Heart right ventricle (tissue), 16 donors: ENCODE measurements at places on chromosomes 16 and 17. TPM values are rescaled to one million over a fixed set of nuclear protein-coding genes. Genes with fewer than 3 reads are reported as not detected.
A peak's percentile ranks its signal among the peaks of the same experiment; 100 is the strongest.

DNA sequence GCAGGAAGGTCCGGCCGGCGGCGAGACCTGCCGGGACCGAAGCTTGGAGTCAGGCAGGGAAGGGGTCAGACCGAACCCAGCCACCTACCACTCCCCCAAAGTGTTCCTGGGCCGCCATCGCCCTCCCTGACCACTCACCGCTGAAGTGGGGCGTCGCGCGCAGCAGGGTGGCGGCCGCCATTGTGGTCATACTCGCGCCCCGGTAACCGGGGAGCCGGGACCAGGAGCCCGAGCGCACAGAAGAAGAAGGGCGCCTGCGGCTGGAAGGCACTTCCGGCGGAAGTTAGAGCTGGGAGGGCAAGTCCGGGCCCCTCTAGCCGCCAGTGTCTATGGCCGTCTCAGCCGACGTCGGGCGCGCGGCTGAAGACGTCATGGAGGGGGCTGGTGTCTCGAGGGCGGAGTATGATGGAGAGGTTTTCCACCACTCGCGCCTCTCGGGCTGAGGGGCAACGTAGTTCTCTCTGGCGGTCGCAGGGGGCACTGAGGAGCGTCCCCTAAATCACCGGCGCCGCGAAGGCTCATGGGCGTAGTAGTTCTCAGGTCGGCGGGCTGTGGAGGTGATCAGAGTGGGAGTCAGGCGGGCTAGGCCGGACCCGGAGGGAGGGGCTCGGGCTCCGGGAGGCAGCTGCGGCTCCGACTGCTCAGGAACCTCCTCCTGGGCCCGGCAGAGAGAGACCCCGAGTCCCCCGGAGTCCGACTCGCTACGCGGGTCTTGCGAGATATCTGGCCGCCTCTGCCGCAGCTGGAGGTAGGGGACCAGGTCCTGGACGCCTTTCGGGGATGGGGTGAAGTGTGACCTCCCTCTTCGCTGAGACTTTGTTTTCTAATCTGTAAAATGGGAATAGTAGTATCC, at the start of gene TUFM:
Gene TUFM, minus strand, starts transcription at position 269 of the 853 bp plus-strand sequence. Its CDS starts 79 bp downstream, at position 190.
- H3K4me1 ChIP-seq = peaks cover 18% of the 10 kb centered on the region
- no peaks in the 10 kb centered on the region for H3K27me3 ChIP-seq
- H3K36me3 ChIP-seq = no peaks in the 10 kb centered on the region
- peak within 1 kb of the TSS; percentile 79 for H3K4me3 ChIP-seq
- peak within 1 kb of the TSS; percentile 87 for H3K27ac ChIP-seq

- H3K27ac ChIP-seq = no peak overlapping the region
- H3K4me3 ChIP-seq = no peak overlapping the region
- peaks cover 6% of the 10 kb centered on the region for H3K4me1 ChIP-seq
- no peak for DNase-seq
These were observed 437.8 kb downstream of the SLC39A11 start for GRCh38 chr17:72654706-72655105.

- no peak for DNase-seq
- H3K36me3 ChIP-seq = no peaks in the 10 kb centered on the region
- H3K27ac ChIP-seq = no peak overlapping the region
- H3K27me3 ChIP-seq = no peaks in the 10 kb centered on the region
These were observed 292.5 kb downstream of the RBFOX1 start for GRCh38 chr16:7624871-7625766.

- H3K36me3 ChIP-seq = peaks cover 70% of the 10 kb centered on the region
- no peak overlapping the region for H3K27ac ChIP-seq
- no peak overlapping the region for H3K4me3 ChIP-seq
- H3K27me3 ChIP-seq = no peaks in the 10 kb centered on the region
- DNase-seq = no peak
These were observed 26.6 kb downstream of the STH start for GRCh38 chr17:46025510-46026165.

- H3K27ac ChIP-seq = no peak overlapping the region
- no peak for DNase-seq
- H3K4me1 ChIP-seq = no peaks in the 10 kb centered on the region
- H3K27me3 ChIP-seq = no peaks in the 10 kb centered on the region
- no peaks in the 10 kb centered on the region for H3K36me3 ChIP-seq
These were observed 260.0 kb downstream of the HAPSTR1 start for GRCh38 chr16:9351440-9351839.

- no peak overlapping the region for H3K4me3 ChIP-seq
- H3K27me3 ChIP-seq = no peaks in the 10 kb centered on the region
- no peaks in the 10 kb centered on the region for H3K36me3 ChIP-seq
- H3K27ac ChIP-seq = no peak overlapping the region
- no peaks in the 10 kb centered on the region for H3K4me1 ChIP-seq
These were observed 49.4 kb downstream of the TNFRSF13B start for GRCh38 chr17:16922386-16923096.

DNA sequence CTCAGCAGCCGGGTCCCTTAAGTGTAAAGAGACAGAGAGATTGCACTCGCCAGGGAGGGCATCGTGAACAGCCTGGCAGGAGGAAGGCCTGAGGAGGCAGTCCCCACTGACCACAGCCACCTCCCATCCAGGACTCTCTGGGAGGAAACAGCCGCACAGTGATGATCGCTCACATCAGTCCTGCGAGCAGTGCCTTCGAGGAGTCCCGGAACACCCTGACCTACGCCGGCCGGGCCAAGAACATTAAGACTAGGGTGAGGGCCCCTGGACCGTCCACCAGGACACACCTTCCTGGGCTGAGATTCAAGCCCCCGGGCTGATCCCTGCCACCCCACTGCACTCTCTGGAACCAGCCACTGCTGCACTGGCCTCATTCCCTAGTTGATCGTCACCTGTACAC, 14.0 kb downstream of the BTBD17 start:
- no peak overlapping the region for H3K4me3 ChIP-seq
- H3K27ac ChIP-seq = no peak overlapping the region
- no peaks in the 10 kb centered on the region for H3K4me1 ChIP-seq
- peaks cover 26% of the 10 kb centered on the region for H3K27me3 ChIP-seq

DNA sequence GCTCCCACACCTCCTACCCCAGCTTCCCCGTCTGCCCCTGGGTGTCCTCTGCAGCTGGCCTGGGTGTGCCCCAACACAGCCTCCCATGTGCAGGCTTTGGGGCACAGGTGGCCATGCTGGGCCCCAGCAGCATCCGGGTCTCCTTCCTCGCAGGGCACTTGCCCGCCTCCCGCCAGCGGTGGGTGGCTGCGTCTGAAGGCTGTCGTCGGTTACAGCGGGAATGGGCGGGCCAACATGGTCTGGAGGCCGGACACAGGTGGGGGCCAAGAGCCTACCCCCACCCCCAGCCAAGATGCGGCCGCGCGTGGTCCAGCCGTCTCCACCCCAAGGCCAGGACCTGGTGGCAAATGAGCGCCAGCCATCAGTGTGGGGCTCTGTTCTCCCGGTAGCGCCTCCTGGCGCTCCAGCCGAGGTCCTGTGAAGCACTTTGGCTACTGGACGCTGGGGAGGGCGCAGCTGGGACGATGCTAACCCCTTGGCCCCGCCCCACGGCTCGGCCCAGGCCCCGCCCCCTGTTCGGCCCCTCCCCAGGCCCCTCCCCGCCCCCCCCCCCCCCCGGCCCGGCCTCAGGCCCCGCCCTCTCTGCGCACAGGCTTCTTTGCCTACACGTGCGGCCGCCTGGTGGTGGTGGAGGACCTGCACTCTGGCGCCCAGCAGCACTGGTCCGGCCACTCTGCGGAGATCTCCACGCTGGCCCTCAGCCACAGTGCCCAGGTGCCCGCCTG, 7.3 kb upstream of the RHOT2 start:
- H3K36me3 ChIP-seq = peaks cover 35% of the 10 kb centered on the region
- peaks cover 4% of the 10 kb centered on the region for H3K4me1 ChIP-seq
- DNase-seq = peak; percentile 87
- H3K27me3 ChIP-seq = no peaks in the 10 kb centered on the region
- H3K4me3 ChIP-seq = peak overlapping the region; percentile 45

Gene KRTAP4-8
- total RNA-seq = not detected

Gene KRTAP4-1
- total RNA-seq = not detected

Gene MT1A
- total RNA-seq = not detected

Gene MPV17L
- total RNA-seq = 8.9 TPM

Gene GNGT2
- total RNA-seq = 2.4 TPM

Gene TRAF7
- 21.7 TPM for total RNA-seq

Gene DLX4
- not detected for total RNA-seq

Gene GAST
- total RNA-seq = not detected
